ENCODE measurements at places on chromosomes 5 and 9.

- DNase-seq = no peak
Observed at GRCh38 chr9:114238472-114238871, 83.1 kb downstream of the COL27A1 start.

GRCh38 chr5:55601204-55601618 is 66.4 kb upstream of the PLPP1 start:
- DNase-seq = peak; percentile 5

- DNase-seq = no peak
Observed at GRCh38 chr9:135251331-135251761, 163.9 kb downstream of the OLFM1 start.

GRCh38 chr9:74921737-74922136 is 31.0 kb downstream of the C9orf40 start:
- no peak for DNase-seq

DNA sequence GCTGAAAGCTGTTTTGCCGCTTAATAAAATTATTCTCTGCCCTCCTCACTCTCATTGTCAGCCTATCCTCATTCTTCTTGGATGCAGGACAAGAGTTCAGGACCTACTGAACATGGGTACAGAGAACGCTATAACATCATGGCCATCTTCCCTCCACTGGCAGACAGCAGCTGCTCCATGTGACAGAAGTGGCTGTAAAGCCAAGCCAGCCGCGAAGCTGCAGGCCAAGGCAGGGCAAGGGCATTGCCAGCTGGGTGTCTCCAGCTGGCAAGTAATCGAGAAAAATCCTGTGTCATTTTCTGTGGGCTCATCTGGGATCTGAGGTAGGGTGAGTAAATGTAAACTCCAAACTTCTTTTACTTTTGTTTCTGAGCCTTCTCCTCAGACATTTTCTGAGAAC is 84.8 kb downstream of the SLC25A46 start:
- no peak for DNase-seq

GRCh38 chr5:148970876-148971275 is 92.0 kb downstream of the SH3TC2 start:
- DNase-seq = no peak

DNA sequence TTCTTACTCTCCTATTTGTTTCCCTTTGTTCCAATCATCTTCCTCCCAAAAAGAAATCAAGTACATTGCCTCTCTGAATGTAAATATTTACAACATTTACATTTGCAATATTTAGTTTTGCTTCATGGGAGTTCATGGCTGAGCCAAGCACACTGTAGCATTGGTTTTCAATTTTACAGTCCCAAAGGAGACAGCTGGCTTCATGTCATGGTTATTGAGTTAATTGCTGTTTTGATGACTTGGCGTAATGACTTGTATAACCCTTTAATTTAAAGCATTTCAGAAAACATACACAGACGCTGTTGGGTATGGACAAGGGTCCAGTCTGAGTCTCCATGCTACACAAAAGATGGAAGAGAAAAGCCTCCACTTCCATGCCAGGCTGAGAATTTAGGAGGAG is 25.6 kb upstream of the VLDLR start:
- DNase-seq = no peak

- no peak for DNase-seq
Observed at GRCh38 chr9:25648116-25648515, 30.1 kb downstream of the TUSC1 start.

- DNase-seq = no peak
Observed at GRCh38 chr5:139094154-139095131, 103.7 kb downstream of the SIL1 start.

DNA sequence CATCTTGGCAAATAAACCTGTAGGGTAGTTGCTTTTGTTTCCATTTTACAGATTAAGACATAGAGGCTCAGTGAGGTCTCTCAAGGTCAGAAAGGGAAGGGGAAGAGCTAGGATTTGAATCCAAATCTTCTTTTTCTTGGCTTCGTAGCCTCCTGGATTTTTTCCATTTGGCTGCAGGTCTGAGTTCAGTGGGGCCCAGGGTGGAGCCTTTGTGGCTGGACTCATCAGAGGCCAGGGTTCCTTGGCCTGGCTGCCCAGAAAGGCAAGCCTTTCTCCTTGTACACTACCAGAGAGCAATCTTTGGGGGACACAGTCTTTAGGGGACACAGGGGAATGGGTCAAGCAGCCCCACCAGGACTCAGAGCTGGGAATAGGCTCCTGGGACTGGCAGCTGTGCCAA is 10.5 kb upstream of the TRAF1 start:
- DNase-seq = no peak
